ENCODE measurements at places on chromosomes 11 and 22.

- DNase-seq: no peak
Measured at GRCh38 chr11:3221408-3222002, 2.9 kb upstream of the MRGPRG start.

- DNase-seq: no peak
Measured at GRCh38 chr11:27239305-27239942, 123.6 kb downstream of the CCDC34 start.

GRCh38 chr11:72519220-72519881, 85.0 kb upstream of the CLPB start:
- DNase-seq: no peak

DNA sequence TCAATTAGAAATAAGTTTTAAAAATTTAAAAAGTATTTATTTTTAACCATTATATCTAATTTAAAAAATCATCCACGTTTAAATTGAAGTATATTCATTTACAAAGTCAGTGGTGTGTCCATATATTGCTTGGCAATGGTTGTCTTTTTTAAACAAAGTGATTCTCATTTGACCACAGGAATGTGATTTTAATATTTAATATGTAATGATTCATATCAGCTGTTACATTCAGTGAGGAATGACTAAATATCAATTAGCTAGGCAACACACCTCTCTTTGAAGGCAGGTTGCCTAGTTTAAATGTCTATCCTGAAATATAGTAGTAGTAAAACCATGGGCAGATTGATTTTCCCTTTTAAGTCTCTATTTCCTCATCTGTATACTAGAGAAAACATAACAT, 392.2 kb upstream of the CCDC179 start:
- no peak for DNase-seq

DNA sequence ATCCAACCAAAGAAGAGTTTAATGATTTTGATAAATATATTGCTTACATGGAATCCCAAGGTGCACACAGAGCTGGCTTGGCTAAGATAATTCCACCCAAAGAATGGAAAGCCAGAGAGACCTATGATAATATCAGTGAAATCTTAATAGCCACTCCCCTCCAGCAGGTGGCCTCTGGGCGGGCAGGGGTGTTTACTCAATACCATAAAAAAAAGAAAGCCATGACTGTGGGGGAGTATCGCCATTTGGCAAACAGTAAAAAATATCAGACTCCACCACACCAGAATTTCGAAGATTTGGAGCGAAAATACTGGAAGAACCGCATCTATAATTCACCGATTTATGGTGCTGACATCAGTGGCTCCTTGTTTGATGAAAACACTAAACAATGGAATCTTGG, 23.9 kb downstream of the KDM4D start:
- no peak for DNase-seq

- DNase-seq: no peak
Measured at GRCh38 chr22:28736301-28737155, 5.1 kb downstream of the CHEK2 start.

GRCh38 chr11:17642370-17642769, 77.0 kb upstream of the MYOD1 start:
- DNase-seq: no peak

- DNase-seq: no peak
Measured at GRCh38 chr22:30054067-30054763, 26.0 kb upstream of the HORMAD2 start.

DNA sequence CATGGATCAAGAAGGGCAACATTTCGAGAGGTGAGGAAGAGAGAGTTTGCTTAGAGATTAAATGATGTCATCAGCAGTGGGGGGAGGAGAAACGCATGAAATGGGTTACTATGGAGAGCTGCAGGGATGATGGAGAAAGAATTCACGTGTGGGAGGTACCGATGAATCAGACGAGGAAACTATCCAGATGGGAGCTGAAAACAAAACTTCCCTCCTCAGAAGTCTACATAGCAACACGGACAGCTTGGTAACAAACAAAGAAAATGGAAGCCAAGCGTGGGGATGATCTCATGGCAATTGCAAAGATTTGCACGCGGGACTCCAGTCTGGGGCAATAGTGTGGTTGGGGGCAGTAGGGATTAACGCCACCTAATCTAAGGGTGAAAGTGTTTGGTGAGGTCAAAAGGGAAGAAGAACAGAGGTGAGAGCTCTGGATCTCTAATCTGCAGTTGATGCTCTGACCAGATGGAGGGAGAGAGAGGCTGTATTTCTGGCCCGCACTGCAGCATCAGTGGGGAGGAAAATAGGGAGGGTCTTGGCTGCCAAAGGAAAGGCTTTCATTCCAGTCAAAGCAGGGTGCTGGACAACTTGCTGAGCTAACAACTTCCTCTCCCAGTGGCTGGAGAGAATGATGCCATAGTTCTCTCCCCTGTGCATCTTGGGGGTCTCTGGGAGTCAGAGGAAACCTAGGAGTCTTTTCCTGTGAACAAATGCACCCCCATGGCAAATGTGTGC, 43.4 kb upstream of the CSNK2A3 start:
- DNase-seq: no peak

- DNase-seq: no peak
Measured at GRCh38 chr11:92424281-92424680, 199.7 kb downstream of the FAT3 start.

DNA sequence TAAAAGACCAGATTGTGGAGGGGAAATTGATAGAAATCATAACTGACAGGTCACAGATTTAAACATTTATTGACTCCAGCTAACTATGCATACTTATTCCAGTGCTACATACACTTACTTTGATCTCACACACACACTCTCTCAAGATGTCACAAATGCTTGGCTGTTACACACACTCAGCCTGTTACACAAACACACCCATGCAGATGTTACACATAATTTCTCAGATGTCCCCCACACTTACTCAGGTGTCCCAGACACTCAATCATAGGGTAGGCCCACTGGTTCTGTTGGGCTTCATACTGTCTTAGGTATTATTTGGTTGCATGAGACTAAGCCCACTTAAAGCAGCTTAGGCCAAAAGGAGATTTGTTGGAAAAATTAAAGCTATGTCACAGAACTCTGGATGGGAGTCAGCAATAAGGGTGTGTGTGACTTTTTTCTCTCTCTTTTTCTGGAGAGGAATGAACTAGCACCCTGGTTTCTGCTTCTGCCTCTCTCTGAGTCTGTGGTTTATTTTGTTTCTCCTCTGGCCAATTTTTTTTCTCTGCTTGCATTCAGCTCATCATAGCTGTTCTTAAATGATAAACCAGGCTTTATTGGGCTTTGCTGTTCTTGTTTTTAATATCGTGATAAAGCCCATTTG, 179.4 kb downstream of the INSC start:
- no peak for DNase-seq

- DNase-seq: no peak
Measured at GRCh38 chr11:1707751-1708150, 10.8 kb downstream of the KRTAP5-6 start.

GRCh38 chr11:12604557-12605153, 69.6 kb upstream of the TEAD1 start:
- no peak for DNase-seq

- no peak for DNase-seq
Measured at GRCh38 chr11:80349997-80350396, 909.2 kb upstream of the TENM4 start.

- DNase-seq: no peak
Measured at GRCh38 chr22:49354516-49355210, 473.0 kb downstream of the BRD1 start.

GRCh38 chr22:30185129-30185528, 61.4 kb downstream of the LIF start:
- DNase-seq: no peak
